Stimulated activated CD4-positive, alpha-beta T cell treated with anti-CD3 and anti-CD28 coated beads, Interleukin-15, amount 100 ng/mL, for 48 hours (primary cell): ENCODE measurements at places on chromosomes 7 and 10.
A peak's percentile ranks its signal among the peaks of the same experiment; 100 is the strongest.

DNA sequence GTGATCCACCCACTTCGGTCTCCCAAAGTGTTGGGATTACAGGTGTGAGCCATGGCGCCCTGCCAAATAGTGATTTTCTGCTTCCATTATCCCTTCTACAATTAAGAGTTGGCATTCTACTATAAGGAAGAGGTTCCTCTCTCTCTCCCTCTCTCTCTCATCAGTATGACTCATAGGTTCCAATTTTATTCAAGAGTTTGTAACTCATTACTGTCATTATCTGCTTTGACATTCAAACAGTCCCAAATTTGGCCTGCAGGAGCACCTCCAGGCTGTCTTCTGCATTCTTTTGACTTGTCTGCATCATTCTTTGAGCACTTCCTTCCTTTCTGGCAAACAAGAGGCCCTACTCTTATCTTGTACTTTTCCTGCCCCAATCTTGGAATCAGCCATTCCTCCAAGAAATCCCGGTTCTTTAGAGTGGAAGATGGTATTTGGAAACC lies 33.2 kb upstream of the CALU start:
- DNase-seq: no peak

DNA sequence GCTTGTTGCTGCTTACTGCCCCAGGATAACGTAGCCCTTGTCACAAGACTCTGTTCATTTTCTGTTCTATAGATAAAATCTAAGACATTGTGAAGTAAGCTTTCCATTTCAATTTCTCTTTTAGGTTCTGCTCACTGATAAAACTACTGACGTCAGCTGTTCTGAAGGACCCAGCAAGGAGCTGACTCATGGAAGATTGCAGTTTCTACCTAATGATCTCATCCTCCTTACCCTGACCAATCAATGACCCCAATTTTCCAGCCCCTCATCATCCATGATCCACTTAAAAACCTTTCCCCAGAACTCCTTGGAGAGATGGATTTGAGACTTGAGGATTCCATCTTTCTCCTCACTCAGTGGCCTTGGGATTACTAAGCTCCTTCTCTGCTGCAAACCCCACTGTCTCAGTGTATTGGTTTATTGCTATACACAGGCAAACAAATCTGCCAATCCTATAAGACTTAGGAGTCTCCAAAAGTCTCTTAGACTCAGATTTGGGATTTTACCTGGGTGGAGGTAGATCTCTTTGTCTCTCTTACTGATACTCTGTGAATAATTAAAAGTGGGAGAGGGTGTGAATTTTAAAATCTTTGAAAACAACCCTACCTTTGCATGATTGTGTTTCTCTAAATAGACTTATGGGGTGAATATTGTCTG lies 109.2 kb upstream of the TRIM24 start:
- no peak for DNase-seq

- no peak for DNase-seq
Observed at GRCh38 chr7:16267953-16268820, 153.2 kb downstream of the CRPPA start.

DNA sequence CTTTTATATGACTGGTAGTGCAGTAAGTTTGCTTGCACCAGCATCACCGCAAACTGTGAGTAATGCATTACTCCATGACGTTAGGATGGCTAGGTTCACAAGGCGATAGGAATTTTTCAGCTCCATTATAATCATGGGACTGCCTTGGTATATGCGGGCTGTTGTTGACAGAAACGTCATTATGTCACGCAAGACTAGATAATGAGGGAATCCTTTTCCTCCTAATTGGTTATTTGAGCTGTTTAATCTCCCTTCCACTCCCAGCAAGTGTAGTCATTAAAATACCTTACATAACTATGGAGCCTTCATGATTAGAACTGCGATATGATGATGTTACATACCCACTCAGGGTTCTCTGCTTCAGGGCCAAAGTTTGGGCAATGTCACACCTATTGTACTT lies 17.3 kb downstream of the KLLN start:
- DNase-seq: no peak

DNA sequence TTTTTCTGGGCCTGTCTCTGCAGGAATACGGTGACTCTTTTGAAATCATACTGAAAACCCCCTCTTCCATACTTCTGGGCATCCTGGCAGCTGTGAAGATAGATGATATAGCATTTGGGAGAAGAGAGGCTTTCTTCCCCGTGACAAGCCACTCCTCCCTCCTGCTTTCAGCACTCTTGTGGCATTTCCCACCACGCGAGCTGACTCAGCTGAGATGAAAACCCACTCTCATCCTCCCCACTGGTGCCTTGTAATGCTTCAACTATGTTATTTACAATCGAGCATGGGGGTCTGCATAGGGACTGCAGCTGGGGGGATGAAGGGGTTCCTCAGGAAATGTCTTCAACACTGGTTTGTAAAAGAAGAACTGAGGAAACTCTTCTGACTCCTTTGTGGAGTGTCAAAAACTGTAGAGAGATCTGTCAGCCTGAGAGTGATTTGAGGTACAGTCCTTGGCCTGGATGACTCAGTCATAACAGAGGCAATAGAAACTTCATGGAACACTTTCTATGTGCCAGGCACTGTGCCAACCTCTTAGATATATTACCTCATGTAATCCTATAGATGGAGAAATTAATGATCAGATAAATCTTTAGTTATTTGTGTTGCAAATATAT lies 1.7 kb upstream of the TBATA start:
- DNase-seq: peak; percentile 3

DNA sequence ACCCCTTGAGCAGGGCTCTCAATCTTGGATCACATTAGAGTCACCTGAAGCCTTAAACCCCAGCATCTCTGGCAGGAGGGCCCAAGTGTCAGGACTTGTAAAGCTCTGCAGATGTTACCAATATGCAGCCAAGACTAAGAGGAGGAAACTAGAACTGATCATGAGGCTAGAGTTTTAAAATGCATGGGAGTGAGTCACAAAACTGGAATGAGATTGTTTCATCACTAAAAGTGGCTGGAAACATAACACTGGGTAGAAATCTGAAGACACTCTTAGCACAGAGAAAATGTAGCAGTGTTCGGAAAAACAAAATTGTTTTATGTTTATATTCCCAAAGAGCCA lies 63.3 kb upstream of the GHITM start:
- no peak for DNase-seq

- no peak for DNase-seq
Observed at GRCh38 chr7:5429857-5430611, 6.4 kb upstream of the TNRC18 start.

DNA sequence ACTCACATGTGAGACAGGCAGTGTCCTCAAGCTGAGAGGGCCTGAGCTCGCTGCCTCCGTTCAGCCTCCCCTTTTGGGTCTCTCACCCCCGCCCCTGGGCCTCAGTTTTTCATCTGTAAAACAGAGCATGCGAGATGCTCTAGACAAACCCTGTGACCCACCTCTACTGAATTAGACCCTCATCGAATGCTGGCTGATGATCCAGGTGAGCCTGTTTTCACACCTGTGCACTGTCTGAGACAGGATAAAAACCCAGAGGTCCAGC lies 102.1 kb downstream of the PDGFA start:
- no peak for DNase-seq

DNA sequence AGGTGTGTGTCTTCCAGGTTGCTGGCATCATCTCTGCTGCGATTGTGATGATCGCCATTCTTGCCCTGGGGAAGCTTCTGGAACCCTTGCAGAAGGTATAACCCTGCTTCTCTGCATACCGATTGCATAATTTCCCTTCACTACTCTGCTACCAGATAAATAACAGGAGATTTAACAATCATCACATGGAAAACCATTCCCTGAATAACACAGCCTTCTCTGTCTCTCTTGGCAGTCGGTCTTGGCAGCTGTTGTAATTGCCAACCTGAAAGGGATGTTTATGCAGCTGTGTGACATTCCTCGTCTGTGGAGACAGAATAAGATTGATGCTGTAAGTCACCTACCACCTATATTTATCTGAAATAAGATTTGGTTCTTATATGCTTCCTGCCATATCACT lies 33.8 kb downstream of the SLC26A4 start:
- DNase-seq: no peak
